Vagina (tissue), 2 donors: ENCODE measurements at places on chromosomes 3 and 15.

DNA sequence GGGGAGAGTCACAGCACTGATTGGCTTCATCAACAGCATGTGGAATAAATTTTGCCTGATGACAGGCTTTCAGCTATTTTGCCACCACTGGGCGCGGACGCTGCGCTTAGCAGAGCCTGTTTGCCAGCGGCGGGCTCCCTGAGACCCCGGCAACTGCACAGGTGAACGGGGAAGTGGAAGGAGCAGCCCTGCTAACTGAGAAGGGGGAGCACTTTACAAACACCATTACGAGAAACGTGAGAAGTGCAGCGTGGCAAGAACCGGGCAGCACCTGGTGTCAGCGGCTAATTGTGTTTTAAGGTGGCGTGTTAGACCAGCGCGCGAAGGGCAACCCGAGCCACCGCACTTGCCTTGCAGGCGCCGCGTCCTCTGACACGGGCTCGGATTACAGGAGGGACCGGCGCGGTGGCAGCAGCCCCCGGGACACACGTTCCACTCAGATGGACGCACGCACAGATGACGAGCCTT is 307.8 kb upstream of the ARRDC4 start:
- no peak for DNase-seq

DNA sequence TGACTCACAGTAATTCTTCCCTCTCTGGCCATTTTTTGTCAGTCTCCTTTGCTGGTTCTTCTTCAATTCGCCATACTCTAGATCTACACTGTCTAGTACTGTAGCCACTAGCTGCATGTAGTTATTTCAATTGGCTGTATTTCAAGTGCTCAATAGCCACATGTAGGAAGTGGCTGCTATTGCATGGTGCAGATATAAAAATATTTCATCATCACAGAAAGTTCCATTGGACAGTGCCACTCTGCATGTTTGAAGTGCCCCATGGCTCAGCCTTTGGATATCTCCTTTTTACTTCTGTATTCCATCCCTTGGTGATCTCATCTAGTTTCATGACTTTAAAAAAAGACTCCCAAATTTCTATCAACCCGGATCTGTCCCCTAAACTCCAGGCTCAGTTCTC is 22.1 kb downstream of the PPP2R3A start:
- DNase-seq, result no peak

GRCh38 chr3:4582624-4583023 is 89.5 kb downstream of the ITPR1 start:
- no peak for DNase-seq

GRCh38 chr3:7461202-7461825 is 600.4 kb downstream of the GRM7 start:
- no peak for DNase-seq

DNA sequence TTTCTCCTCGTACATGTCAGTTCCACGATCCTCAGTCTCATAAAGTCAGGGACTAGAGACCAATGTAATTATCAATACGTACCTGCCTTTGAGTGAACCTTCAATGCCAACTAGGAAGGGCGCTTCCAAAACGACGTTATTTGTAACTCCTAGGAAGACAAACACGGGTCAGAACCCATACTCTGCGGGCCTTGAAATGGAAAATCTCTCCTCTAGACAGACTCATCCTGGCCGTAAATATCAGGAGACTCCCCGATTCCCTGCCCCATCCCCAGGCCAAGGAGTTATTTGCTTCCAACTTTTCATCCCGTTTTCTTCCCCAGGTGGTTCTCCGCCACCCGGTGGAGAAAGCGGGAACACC is 578 bp downstream of the OIP5 start:
- DNase-seq, result no peak

DNA sequence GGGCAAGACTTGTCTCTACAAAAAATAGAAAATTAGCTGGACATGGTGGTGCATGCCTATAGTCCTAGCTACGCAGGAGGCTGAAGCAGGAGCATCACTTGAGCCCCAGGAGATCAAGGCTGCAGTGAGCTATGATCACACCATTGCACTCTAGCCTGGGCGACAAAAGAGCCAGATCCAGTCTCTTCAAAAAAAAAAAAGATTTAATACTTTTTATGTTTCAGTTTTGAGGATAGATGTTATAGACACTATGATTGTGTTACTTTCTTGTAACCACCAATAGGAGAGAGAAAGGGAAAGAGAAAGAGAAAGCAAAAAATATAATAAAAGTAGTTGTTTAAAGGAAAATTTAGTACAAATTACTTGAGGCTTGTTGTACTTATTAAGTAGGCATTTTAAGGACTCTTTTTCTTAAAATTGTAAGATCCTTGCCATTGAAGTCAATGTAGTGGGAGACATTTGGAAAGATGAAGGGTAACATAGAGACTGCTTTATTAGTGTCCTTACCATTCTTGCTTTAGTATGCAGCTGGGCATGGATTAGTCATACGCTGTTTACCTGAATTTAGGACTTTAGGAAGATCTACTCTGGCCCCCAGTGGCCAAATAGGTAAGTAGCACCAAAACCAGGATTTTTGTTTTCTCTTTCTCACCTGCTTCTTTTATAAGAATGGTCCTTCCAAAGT is 35.1 kb upstream of the ZDHHC23 start:
- DNase-seq, result no peak

- DNase-seq, result no peak
Measured at GRCh38 chr3:105359098-105359762, 7.5 kb upstream of the ALCAM start.

GRCh38 chr3:55782807-55783206 is 295.7 kb upstream of the WNT5A start:
- DNase-seq, result no peak

GRCh38 chr3:129934234-129935123 is 40.0 kb upstream of the TRH start:
- DNase-seq, result no peak

DNA sequence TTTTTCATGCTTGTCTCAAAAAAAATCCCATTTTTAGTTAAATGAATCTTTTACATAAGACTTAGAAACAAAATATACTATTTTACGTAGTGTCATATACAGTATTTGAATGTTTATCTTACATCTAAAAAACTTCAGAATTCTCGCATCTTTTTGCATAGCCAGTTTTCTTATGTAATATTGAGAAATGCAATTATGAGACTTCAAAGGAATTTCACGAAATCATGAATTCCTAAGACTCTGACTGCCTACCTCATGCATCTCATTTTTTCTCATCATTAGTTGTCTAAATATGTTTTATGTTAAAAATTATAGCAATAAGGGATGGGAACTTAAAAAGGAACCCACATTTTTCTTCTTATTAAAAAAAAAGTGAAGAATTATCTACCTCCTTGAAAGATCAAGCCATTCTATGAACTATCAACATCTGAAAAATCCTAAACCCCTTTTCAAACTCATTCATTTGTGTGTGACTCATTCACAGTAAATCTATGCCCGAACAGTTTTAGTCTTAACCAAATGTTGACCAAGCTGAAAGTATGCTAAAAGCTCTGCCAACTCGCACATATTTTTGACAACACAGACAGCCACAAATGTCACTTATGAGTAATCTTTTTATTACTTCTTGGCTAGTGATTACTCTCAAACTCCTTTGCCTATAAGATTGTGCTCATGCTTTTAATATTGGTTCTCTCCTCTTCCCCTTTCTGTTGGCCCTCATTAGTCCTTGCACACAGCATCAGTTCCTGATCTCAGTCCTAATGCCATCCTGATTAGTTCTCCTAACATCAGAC is 115.9 kb downstream of the DCLK3 start:
- DNase-seq, result no peak

- DNase-seq, result no peak
Measured at GRCh38 chr15:101613130-101614000, 38.8 kb downstream of the TM2D3 start.

DNA sequence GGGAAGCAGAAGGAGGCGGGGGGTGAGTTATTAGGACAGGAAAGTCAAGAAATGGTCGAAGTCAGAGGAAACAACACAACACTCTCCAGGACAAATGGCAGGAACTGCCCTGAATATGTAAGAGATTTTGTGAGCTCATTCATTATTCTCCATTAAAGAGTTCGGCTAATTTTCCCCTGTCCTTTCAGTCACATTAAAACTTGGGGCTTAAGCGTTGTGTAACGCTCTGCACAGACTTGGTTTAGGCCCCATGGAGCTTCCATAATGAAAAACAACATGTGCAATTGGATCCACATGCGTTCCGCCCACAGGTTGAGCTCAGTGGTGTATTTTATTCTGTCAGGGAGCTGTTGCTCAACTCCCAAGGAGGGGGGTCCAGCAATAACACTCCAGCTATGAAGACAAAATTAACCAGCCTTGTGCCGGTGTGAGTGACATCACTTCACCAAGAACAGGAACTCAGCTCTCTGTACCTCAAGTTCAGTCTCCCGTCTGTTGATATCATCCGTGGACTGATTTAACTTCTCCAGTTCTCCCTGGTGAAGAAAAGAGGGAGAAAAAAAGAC is 2.3 kb downstream of the SH3BP5 start:
- peak; percentile 97 for DNase-seq

DNA sequence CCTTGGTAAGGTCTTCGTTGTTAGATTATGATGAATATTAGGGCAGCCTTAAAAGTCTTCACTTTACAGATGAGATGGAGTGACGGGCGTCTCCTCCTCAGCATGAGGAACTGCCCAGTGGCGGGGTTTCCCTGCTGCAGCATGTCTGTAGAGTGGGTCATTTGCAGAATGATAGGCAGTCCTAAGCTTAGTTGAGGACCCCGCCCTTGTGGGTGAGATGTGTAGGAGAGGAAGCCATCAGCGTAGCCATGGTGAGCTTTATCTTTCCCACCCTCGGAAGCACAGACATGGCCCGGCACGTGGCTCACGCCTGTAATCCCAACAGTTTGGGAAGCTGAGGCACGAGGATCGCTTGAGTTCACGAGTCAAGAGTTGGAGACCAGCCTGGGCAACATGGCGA is 877 bp downstream of the NIT2 start:
- DNase-seq, result no peak
